H1 (cell line): ENCODE measurements at places on chromosomes 16 and 17.

DNA sequence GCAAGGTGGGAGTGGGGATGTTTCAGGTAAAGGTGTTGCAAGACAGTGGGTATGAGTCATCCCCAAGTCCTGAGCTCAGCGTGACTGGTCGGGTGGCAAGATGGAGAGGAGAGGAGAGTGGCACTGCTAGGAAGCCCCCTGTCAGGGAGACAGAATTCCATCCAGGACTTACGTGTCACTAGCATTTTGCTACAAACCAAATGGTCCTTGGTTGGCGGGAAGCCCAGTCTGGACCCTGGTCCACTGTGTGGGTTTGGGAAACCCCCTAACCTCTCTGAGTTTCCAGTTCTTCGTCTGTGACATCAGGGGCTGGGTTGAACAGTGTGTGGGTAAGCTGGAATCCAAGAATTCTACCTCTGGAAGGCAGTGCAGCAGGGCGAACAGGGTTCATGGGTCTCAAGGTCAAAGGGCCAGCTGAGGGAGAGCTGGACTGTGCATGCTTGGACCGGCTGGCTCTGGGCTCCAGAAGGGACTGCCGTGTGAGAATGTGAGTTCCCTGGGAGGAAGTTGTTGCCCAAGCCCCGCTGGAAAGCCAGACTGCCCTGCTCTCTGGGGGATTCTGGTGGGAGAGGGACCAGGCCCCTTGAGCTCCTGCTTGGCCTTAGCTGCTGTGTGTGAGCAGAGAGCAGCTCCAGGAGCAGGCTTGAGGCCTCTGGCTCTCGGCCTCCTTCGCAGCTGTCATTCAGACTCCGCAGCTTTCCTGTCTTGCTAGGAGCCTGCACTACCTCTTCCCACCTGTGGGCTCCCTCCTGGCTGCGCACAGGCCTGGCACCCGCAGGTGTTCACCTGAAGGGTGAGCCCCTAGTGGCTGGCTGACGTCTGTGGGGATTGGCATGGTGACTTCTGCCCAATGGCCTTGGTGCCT, 84.6 kb downstream of the NT5M start:
- peak; percentile 70 for DNase-seq

DNA sequence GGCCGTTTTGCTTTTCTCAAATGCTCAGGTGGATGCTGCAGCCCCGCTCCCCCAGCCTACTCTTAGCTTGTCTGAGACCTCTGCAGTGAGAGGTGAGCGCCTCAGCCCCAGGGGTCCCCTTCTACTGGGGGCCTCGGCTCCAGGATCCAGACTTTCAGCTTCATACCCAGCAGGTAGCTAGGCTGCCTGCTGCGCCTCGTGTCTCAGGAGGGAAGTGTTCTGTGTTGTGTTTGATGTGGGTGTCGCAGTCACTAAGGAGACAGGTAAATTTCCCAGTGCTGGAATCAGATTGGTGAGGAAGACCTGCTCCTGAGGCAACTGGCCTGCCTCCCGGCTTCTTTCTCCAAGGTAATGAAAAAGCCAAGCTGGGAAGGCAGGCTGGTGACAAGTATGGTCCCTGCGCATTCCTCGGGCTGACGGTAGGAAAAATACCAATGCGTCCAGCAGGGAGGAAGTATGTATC, 604.0 kb upstream of the SALL1 start:
- no peak for DNase-seq

DNA sequence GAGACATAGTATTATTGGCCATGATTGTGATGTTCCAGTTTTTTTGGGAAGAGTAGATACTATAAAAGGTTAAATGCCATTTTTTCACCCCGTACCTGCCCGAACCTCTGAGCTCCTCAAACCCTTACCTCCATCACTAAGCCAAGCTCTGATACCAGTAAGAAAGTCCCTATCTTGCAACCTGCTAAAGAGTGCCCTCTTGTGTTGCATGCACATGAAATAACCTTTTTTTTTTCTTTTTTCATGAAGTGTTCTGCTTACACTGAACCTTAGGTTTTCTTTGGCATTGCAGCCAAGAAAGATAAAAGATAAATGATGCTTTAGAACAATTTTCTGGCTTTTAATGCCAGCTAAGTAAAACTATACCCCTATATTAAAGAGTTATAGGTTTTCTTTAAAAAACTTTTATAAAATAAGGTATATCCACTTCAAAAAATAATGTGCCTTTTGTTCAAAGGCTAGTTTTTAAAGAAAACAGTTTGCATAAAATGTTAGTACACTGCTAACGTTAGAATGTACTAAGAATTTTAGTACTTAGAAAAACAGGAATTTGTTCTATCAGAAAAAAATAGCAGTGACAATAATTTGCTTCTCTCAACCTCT, 295.3 kb upstream of the PMFBP1 start:
- DNase-seq = no peak

DNA sequence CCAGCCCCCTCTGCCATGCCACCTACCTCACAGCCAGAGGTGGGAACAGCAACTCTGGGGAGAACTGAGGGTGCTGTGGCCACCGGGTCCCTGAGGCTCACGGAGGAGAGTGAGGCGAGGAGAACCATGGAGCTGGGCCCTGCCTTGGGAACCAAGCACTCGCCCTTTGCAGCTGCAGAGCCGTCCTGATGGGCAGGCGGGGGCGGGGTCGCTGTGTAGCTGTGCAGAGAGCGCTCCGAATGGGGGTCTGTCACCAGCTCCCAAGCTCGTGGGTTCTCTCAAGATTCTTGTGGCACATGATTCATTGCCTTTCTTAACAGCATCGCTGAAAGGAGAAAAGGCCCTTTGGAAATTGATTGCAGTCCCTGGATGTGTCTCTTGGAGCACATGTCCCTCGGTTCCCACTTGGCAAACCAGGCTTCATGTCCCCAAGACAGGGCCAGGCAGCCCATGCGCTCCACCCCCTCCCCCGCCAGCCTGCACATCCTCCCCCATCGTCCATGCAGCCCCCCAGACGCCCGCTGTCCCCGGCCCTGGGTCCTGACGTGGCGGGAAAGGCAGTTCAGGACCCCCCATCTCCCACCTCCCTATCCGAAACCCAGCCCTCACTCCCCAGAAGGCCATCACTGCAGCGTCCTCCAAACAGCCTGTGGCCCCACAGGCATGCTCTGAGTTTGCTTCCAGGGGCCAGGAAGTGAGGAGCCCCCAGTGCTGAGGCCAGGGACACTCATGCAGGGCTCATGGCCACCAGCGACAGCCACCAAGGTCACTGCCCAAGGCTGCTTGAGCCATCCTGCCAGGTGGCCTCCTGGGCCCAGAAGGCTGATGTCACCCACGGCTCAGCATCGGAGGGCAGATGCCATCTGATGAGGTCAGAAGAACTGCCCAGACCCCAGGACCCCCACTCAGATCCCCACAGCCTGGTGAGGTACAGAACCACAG, 20.6 kb upstream of the CHMP6 start:
- no peak for DNase-seq

DNA sequence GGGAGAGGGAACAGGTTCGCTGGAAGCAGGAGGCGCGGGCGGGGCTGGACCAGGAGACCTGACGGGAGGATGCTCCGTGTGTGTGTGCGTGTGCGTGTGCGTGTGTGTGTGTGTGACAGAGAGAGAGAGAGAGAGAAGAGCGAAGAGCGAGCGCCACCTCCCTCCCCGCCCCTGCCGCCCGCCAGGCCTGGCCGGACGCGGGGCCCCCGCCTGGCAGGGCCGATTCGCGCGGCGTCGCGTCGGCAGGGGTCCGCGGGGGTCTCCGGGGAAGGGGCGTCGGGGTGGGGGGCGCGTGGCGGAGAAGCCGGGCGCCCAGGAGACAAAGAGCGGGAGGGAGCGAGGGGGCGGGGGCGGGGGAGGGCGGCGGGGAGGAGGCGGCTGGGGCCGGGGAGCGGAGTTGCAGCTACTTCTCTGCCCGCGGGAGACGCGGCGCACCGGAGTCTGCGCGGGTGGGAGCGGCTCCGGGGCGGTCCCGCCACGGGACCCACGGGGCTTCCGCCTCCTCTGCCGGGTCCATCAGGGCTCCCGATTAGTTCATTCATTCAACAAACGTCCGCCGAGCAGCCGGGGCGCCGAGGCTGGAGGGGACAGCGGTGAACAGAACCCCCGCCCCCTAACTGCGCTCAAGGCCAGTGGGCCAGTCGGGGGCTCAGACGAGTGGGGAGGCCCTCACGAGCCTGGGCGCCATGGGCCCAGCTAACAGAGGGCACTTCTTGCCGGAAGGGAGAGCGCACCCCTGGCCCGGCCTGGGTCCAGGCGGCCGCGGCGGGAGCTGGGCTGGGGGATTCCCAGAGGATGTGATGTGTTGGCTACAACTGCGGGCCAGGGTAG, at the start of gene SAMD14:
Gene SAMD14, minus strand, starts transcription at position 433 of the 831 bp plus-strand sequence. CDS start 5,201 bp downstream, outside the sequence.
- DNase-seq = no peak

DNA sequence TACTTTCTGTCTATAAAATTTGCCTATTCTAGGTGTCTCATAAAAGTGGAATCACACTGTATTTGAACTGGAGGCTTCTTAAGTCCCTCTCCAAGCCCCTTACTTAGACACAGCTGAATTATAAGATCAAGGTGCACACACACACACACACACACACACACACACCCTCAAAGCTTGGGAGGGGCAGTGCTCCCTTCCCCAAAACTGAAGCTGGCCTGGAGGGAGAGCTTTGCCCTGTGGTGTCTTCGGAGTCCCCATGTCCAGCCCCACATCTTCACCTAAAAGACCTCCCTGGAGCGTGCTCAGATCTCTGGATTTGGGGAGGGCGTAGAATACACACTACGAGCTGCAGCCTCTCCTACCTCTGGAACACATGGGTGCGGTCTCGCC, 828 bp downstream of the EMP2 start:
- DNase-seq = no peak

DNA sequence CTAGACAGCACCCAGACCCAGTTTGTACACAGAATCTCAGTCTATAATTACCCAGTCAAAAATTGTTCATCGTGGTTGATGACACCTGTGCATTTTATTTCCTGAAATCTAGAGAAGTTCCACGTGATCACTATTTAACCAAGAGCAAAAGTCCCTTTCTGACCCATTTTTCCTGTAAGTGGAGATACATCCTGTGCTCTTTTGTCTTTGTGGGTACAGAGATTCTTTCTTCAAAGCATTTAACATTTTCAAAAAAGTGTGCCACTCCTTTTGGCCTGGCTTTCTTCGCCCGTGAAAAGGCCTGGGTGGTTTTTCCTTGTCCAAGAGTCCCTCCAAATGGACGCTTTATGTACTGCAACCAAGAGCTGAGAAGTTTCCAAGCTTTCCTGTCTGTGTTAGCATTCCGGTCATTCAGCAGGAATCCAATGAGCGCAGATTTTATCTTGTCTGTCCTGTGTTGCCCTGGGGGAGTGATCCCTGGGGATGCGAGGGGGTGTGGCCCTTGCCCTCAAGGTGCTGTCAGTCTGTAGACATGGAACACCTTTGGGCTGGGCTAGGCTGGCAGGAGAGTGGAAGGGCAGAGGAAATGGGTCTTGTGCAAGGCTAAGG, 161.1 kb upstream of the CACNG5 start:
- DNase-seq = peak; percentile 17

DNA sequence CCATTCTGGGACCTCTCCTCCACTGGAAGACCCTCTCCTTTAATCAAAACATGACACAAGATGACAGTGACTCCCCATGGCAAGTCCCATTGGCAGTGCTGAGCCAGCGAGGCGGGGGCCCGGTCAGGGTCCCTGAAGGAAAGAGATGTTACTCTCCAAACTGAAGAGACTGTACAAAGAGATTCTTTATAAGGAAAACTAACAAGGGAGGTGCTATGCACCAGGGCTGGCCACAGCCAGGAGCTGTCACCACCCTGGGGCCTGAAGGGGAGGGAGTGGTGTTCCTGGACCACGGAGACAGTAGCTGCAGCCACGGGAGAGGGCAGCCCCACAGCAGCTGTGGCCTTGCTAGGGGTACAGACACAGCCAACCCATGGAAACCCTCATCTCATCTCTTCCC, 123.1 kb downstream of the XYLT1 start:
- DNase-seq = no peak

- DNase-seq = no peak
Observed at GRCh38 chr16:69818891-69819545, 56.9 kb downstream of the WWP2 start.

GRCh38 chr17:39057701-39058206, 90.6 kb upstream of the FBXO47 start:
- DNase-seq = no peak

DNA sequence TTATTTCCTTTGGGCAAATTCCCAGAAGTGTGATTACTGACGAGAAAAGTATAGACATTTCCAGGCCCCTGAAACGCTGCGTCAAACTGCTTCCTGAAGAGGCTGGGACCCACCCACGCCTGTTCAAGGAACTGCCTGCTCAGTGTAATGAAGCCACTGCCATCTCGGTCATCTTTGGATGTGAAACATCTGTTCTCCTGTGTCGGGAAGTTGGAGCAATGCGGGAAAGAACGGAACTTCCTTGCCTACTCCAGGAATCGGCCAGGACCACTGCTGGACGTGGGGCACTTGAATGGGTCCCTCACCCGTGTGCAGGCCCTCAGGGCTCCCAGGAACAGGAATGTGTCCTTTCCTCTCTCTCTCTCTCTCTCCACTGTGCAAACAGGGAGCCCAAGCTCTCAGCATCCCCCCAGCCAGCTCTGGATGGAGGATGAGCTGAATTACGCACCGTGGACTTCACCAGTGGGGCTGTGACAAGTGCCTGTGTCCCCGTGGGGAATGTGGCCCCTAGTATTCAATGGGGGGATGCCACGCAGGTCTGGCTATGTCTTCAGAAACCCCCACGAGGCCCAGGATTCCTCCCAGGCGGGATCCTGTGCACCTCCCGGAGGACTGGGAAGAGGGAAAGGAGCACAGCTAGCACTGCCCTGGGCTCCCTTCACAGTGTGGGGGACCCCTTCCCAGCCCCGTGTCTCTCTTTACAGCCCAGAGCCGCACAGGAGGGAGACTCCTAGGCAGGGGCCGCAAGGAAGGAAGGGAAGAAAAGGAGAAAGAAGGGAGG, 18.3 kb upstream of the LITAF start:
- no peak for DNase-seq

DNA sequence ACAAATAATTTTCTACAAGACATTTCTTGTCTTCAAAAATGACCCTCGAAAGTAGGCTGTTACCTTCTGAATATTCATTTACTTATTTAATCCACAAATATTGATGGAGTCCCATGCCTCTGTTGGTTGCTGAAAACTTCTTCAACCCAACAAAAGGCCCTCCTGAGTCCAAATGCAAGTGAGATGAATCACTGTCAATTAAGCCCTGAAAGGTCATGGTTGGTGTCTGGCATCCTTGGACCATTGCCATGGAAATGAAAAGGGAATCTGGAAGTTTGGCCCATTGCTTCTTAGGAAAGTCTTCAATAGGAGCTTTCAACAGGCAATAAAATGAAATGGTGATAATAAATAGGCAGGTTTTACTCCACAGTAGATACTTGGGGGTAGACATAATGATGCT, 364.7 kb upstream of the DYNLRB2 start:
- DNase-seq = no peak

- DNase-seq = no peak
Observed at GRCh38 chr16:13264749-13265552, 363.6 kb downstream of the SHISA9 start.
